ENCODE measurements at places on chromosomes 3 and 15.
A peak's percentile ranks its signal among the peaks of the same experiment; 100 is the strongest.

GRCh38 chr3:195549931-195550519 lies 6.9 kb upstream of the PPP1R2 start:
- DNase-seq: peak; percentile 86

- DNase-seq: no peak
Measured at GRCh38 chr3:8668216-8668615, 23.6 kb upstream of the SSUH2 start.

GRCh38 chr3:140433431-140433830 lies 244.4 kb upstream of the TRIM42 start:
- no peak for DNase-seq

- DNase-seq: no peak
Measured at GRCh38 chr3:121659586-121659985, 1.1 kb downstream of the HCLS1 start.

DNA sequence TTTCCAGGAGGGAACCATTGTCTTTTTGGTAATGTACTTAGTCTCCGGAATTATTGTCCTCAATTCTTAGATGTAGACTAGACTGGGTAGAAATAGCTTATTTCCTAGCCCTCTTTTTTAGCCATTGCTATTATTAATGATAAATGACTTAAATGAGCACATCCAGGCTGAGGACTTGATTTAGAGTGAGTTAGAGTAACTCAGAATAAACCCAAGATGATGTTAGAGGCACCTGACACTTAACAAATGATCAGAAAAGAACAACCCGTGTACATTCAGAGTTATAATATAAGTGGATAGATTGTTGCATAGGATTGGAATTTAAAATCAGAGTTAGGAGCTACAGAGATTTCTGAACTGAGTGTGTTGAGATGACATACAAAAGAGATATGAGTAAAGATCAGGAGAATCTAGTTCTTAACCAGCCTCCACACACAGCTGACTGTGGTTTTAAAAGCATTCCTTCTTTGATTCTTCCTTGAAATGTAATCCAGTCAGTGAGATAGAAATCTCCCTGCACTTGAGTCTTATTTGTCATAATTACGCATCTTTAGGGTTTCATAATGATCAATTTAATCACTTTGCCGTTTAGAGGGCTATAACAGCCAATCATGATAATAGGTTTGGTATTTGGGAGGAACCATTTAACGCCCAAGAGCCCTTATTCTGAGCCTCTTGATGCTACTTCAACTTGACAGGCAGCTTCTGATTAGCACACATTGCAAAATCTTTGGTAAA lies 366.5 kb downstream of the GAP43 start:
- no peak for DNase-seq

- no peak for DNase-seq
Measured at GRCh38 chr3:60809857-60810610, 441.2 kb downstream of the FHIT start.

DNA sequence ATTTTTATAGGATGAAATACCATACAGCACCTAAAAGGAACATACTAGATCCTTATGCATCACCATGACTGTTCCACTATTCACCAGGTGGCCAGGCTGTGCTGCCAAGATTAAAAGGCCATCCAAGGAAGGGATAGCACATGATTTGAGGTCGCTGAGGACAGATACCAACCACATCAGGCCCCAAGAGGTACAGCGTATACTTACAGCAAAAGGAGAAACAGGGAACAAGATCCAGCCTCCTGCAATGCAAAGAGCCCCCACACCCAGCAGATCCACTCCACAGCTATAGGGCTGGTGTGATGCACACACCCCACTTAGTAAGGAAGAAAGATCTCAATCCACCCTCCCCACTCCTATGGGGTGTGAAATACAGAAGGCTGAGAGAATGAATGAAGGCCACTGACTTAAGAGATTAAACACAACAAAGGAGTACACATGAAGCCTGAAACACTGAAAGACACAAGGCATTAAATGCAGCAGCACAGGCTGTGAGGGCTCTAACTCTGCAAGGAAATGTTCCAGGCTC lies 32.0 kb upstream of the ZNF445 start:
- no peak for DNase-seq

- no peak for DNase-seq
Measured at GRCh38 chr3:176578316-176578715, 619.0 kb downstream of the TBL1XR1 start.

- no peak for DNase-seq
Measured at GRCh38 chr15:39332846-39333245, 248.0 kb upstream of the THBS1 start.

DNA sequence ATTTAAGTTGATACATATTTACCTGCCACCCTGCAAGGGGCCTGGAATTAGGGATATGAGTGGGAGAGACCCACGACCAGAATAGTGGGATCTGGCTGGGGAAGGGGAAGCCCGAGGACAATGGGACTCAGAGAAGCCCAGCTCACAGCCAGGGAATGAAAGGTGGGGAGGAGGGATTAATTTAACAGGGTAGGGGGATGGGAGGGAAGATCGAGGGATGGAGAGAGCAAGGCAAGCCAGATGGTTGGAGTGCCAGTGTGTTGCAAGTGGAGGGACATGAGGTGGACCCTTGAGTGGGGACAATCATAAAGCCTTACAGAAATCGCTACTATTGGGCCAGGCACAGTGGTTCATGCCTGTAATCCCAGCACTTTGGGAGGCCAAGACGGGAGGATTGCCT lies 4.4 kb upstream of the GNAI2 start:
- DNase-seq: no peak

DNA sequence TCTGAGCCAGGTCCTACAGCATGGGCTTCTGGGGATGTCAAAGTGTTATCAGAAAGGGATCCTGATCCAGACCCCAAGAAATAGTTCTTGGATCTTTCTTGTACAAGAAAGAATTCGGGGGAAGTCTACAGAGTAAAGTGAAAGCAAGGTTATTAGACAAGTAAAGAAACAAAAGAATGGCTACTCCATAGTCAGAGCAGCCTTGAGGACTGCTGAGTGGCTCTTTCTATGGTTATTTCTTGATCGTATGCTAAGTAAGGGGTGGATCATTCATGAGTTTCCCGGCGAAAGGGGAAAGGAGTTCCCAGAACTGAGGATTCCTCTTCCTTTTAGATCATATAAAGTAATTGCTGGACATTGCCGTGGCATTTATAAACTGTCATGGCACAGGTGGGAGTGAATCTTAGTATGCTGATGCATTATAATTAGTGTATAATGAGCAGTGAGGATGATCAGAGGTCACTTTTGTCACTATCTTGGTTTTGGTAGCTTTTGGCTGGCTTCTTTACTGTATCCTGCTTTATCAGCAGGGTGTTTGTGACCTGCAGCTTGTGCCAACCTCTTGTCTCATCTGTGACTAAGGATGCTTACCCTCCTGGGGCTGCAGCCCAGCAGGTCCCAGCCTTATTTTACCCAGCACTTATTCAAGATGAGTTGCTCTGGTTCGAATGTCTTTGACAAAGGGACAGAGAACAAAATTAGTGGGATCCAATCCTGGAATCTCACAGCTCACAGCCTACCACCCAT lies 41.0 kb downstream of the CRYGS start:
- no peak for DNase-seq

GRCh38 chr3:45545476-45545875 lies 49.1 kb upstream of the LIMD1 start:
- no peak for DNase-seq

DNA sequence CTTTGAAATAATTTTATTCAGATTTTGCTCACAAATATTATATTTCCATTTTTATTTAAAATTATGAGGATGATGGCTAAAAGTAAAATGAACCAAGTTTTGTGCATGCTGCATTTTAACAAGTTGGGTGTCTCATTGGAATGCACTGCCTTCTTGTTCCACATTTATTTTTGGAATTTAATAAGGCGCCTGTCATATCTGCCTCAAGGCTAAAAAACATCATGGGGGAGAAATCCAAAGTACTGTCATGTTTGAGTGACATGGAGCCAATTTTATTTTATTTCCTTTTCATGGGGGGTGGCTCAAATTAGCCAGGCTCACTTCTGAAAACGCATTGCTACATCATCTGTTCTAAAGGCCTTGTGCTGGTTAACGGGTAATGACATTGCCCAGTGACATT lies 205.1 kb downstream of the ROBO2 start:
- no peak for DNase-seq

- no peak for DNase-seq
Measured at GRCh38 chr15:42964476-42964875, 43.9 kb upstream of the TTBK2 start.

DNA sequence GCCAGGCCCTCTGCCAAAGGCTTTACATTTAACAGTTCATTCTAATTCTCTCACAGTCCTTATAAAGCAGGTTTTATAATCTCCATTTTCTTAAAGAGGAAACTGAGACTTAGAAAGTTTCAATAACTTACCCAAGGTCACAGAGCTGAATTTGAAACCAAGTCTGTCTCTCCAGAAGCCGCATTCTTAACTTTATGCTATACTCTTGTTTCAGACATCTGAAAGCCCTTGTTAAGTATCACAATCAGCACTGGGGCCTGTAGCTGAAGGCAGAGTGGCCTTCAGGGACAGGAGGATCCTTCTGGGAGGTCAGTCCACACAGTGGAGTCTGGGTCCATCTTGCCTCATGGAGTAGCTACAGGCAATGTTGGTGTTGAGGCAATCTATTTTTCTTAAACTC lies 27.9 kb downstream of the LRRN1 start:
- DNase-seq: no peak

DNA sequence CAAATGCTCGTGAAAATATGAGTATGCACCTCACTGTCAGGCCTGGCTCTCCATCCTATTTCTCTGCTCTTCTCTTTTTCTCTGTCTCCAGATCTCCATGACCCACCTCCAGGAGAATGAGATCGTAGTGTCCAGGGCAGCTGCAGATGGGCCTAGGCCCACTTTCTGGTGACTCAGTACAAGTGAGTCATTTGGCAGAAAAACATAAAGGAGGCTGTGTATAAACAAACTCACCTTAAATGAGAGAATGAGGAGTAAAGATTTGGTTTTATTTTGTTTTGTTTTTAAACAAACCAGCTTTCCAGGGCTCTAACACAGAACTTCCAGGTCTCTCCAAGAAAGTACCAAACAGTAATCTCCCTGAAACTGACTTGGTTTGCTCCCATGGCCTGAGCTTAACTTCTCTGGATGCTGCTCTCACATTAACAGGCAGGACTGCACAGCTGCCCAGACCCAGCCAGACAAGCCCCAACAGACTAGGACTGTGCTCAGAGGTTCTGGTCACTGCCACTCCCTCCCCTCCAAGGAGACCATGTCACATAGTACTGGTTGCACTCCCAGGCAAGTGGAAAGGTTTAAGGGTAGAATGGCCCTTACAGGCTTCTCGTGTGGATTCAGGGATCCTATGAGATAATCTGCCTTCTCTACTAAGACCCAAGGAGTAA lies 1.5 kb upstream of the HEG1 start:
- no peak for DNase-seq

DNA sequence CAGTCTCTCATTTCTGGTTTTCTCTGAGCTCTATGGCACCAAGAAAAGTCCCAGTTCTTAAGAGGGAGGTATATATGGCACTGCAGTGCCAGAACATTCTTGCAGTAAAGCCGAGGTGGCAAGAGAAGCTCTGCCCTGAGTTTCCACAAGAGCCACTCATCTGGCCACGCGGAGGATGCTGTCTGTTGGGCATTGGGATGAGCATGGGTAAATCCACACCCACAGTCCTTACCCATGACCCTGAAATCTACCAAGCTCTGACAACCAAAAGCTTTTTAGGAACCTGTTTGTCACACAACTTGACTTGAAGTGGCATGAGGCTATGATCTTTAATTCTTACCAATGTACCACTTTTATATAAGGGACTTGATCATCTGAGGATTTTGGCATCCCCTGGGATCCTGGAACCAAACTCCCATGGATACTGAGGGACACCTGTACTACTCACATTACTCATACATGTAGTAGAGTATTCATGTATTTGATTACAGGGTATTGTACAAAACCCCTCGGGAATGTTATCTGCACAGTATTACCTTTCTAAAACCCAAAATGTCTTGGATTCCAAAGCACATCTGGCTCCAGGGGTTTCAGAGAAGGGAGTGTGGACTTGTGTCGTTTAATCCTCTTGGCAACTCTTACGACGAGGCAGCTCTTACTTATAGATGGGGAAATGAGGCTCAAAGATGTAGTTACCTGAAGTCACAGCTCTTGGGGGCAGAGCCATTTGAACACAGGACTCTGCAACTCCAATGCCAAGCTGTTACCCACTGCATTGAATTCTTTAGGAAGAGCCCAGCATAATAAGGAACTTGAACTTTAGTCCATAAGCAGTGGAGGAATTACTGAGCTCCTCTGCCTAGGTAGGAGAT lies 8.8 kb downstream of the RPL32 start:
- DNase-seq: no peak

GRCh38 chr3:141384575-141384974 lies 16.3 kb downstream of the ZBTB38 start:
- no peak for DNase-seq

GRCh38 chr3:172751175-172751704 lies 714 bp downstream of the ECT2 start:
- DNase-seq: no peak

- DNase-seq: no peak
Measured at GRCh38 chr15:44261007-44261706, 27.4 kb upstream of the GOLM2 start.

DNA sequence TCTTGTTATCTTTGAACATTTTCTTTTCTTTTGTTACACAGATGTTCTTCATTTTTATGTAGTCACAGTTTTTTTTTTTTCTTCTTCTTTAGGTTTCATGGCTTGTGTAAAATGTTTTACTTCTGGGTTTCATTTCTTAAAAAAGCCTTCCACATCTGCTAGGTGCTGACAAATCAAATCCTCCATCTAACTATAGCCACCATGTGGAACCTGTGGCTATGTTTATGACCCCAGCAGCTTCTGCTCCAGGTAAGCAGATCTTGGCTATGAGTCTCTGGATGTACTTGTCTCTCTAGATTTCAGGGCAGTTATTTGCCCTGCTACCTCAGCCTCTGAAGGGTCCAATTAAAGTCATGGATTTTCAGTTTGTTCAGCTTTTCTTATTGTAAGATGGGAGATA lies 44.5 kb downstream of the OXSM start:
- no peak for DNase-seq

GRCh38 chr3:162764808-162765071 lies 1268.1 kb downstream of the OTOL1 start:
- DNase-seq: no peak

DNA sequence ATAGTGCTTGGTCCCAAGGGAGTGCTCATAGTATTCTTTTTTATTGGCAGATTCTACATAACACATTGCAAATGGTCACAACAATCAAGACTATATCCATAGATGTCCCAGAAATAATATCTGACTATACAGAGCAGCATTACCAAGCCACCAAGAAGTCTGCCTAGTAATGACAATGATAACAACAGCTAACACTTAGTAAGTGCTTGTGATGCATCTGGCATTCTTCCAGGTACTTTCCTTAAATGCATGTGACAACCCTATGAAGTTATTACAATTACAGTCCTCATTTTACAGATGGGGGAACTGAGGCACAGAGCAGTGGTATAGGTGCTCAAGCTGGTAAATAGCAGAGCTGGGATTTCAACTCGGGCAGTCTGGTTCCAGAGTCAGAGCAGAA lies 49.6 kb upstream of the ICE2 start:
- DNase-seq: peak; percentile 71

- DNase-seq: no peak
Measured at GRCh38 chr3:45684327-45684892, 4.8 kb upstream of the SACM1L start.

- DNase-seq: no peak
Measured at GRCh38 chr3:67876261-67876660, 221.8 kb upstream of the SUCLG2 start.

GRCh38 chr3:194893121-194893987 lies 207.7 kb downstream of the FAM43A start:
- no peak for DNase-seq
